ENCODE measurements at places on chromosomes 4 and X.

DNA sequence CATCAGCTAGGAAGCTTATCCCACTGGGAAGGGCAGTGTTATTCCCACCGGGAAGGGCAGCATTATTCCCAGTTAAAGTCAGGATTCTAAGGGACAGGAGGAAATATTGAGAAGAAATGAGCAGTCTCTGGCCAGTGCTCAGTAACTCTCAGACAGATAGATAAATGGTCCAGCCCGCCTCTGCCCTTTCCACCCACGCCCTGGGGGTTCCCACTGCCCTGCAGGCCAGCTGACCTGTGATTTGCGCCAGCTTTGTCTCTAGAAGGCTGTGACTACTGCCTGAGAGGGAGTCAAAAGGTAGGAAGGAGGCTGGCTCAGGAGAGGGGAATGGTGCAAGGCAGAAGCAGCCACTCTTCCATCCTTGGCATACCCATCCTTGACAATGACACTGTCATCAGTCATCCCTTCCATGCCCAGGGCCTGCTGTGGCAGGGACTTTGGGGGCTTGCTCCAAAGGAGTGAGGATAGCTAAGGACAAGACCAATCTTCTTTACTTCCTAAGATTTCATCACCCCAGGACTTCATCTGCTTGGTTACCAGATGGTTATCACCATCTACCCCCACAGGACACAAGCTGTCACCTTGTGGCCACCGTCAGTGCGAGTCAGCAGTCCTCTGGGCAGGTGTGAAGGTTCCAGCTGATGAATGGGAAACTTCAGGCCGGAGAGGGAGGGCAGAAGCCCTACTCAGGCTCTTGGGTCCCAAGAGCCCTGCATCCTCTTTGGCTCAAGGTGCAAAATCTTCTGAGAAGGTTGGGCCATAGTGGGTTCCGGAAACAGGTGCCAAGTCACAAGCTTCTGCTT lies 49.5 kb downstream of the SEPSECS start:
- DNase-seq, result no peak

DNA sequence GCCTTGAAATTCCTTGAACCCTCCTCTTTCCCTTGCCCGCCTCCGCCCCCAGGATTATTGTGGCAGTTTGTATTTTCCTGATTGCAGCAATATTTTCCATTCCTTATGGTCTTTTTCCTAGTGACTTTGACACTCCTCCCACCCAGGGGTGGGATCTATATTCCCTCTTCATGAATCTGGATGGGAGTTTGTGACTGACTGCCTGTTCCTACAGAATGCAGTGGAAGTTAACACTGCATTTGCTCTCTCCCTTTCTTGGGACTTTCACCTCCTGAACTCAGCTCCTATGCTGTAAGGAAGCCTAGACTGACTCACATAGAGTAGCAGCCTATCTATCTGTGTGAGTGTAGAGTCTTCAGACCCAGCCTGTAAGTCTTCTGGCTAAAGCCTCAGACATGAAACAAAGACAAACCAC lies 2.2 kb downstream of the FUNDC2 start:
- no peak for DNase-seq

DNA sequence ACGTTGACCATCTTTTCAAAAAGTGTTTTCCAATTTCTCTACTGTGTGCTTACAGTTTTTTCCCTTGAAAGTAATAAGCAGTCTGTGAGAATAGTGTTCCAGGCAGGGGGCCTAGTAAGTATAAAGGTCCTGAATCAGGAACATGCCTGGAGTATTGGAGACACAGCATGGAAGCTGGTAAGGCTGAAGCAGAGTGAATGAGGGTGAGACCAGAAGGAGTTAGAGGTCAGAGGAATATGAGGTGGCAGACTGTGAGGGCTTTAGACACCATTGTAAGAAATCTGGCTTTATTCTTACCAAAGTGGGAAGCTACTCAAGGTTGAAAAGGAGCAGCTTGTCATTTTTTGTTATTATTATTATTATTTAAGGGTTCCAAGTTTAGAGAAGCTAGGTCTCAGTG lies 107.4 kb downstream of the CT47B1 start:
- DNase-seq, result no peak

- no peak for DNase-seq
These were observed 511.8 kb downstream of the TRAM1L1 start for GRCh38 chr4:116573540-116573939.

DNA sequence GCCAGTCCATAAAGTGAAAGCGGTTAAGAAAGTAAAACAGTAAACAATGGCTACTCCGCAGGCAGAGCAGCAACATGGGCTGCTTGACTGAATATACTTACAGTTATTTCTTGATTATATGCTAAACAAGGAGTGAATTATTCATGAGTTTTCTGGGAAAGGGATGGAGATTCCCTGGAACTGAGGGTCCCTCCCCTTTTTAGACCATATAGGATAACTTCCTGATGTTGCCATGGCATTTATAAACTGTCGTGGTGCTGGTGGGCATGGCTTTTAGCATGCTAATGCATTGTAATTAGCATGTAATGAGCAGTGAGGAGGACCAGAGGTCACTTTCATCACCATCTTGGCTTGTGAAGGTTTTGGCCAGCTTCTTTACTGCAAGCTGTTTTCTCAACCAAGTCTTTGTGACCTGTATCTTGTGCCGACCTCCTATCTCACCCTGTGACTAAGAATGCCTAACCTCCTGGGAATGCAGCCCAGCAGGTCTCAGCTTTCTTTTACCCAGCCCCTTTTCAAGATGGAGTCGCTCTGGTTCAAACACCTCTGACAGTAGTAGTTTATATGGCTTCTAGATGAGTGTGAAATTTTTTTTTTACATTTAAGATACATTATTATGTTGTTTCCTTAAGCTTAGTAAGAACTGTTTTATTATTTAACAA lies 514.8 kb upstream of the TENM3 start:
- no peak for DNase-seq

DNA sequence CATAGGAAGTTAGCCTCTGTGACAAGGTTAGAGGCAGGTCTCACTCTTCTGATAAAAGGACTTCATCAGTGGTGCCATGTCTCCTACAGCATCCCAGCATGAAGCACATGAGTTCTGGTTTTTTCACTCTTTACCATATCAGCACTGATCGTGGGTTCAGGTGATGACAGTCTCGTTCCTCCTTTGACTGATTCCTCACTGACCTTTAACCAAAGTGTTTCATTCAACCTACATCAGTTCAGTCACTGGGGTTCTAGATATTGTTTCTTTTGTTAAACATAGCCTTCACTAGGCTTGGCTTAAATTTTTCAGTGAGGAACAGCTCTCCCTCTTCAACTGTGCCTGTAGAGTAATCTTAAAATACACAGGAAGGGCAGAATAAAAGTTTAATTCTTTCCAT lies 9.6 kb upstream of the MAGEA8 start:
- no peak for DNase-seq

DNA sequence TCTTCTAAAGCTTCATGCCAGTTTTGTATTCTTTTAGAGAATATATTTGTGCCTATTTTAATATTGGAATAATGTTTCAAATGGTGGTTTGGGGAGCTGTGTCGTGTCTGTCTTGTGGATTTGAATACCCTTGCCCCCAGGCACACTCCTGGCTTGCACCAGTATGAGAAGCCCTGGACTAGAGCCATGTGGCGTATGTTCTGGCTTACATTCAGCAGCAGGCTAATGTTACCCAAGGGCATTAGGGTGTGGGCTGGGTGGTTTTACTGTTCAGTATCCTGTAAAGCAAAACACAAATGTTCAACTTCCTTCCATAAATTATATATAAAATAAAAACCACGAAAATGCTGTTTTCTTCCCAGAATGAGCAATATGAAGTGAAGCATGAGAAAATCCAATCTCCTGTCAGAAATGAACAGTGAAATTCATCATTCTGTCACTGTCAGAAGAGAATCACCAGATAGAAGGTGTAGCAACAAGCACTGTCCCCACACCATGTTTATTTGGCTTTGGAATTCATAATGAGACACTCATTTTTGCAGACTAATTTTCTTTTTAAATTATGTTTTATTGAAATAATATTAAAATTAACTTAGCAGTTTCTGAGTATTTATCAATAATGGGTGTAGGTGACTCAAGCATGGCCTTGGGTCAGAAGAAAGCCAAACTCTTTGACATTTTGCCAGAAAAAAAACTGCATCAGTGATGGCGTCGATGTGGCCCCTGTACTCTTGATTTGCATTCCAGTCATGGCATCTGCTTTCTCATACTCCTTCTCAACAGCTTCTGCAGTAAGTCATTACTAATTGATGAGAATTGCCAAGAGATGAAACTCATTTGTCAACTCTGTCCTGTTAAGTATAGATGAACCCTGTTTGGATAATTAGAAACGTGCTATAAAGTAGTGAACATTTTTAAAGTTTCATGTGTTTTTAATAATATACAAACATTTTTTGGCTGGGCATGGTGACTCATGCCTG lies 43.8 kb downstream of the WWC2 start:
- no peak for DNase-seq

GRCh38 chr4:37604461-37604860 lies 81.7 kb downstream of the RELL1 start:
- no peak for DNase-seq

DNA sequence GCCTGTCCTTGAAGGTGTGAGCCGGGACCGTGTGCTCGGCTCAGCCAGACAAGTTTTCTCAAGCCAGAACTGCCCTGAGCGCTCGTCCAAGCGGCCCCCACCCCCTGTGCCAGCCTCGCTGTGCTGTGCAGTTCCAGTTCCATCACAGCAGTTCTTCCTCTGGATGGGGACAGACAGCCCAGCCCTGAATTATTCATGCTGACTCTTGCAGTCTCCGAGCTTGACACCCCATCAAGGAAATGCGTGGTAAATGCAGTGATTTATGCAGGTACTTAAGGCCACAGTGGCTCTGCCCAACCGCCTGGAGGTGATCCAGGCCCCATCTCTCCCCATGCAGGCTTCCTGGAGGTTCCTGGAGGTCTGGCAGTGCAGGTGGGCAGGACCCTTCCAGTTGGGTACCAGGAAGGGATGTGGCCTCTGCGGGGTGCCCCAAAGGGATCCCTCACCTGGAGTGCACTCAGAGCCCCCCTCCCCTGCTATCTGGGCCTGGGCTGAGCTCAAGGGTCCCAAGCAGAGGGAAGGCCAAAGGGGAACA lies 44.8 kb upstream of the HMX1 start:
- no peak for DNase-seq

- DNase-seq, result no peak
These were observed 6.8 kb downstream of the TBC1D19 start for GRCh38 chr4:26590639-26591038.

DNA sequence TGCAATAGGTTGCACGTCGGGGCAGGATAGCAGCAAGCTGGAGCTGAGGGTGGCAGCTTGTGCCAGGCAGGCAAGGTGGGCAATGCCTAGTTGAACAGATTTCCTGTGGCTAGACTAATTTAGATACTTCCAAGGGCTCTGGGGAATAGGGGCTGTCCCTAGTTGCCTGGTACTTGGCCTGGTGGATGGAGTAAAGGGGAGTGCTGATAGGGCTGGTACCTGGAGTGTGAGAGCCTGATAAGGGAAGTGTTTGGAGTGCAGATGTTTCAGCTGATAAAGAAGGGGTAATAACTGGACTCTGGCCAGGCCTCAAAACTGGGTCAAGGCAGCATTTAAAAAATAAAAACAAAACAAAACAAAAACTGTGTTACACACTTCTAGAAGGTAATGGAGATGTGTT lies 665.5 kb downstream of the CCSER1 start:
- no peak for DNase-seq

- DNase-seq, result no peak
These were observed 59.3 kb downstream of the MAML3 start for GRCh38 chr4:140094438-140095420.

- no peak for DNase-seq
These were observed 13.8 kb downstream of the DGKQ start for GRCh38 chr4:959338-960139.

- DNase-seq, result no peak
These were observed 79.2 kb downstream of the TMEM164 start for GRCh38 chrX:110082161-110082560.

DNA sequence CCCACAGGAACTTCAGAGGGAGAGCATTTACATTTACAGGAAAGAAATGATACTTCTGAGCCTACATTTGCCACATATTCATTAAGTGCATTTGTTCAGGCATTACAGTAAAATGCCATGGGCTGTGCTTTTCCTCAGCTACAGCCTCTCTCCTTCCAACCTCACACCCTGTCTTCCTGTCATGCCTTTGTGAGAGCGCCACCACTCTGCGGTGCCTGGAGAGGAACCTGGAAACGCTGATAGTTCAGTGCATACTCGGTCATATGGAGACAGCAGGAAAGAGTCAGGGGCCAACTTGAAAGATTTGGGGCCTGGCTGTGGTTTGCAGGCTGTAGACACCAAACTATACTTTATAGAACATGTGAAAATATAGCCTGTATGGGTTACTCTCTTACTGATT lies 40.5 kb downstream of the NFKB1 start:
- DNase-seq, result no peak

GRCh38 chrX:150310881-150311280 lies 52.2 kb upstream of the MAMLD1 start:
- no peak for DNase-seq

- DNase-seq, result no peak
These were observed 25.1 kb downstream of the EPHA5 start for GRCh38 chr4:65645185-65645584.

DNA sequence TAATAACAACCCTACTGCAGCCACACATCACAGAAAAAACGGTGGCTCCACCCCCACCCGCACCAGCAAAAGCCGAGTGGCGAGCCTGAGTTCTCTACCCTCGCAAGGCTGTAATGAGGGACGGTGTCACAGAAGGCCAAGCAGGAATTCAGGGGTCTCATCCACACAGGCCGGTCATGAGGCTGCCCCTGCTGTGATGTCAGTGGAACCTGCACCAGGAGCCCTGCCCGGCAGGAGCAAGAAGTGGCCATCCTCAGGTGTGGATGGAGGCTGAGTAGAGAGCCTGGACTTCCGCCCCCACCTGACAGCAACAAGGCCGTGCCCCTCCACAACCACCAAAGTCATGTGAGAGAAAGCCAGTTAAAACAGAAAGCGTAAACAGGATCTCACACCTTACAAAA lies 20.6 kb downstream of the LYAR start:
- no peak for DNase-seq

GRCh38 chrX:36422368-36422767 lies 502.8 kb downstream of the CFAP47 start:
- no peak for DNase-seq

GRCh38 chrX:27953171-27953570 lies 28.1 kb downstream of the DCAF8L1 start:
- no peak for DNase-seq

GRCh38 chrX:48705871-48706270 lies 9.3 kb downstream of the SUV39H1 start:
- DNase-seq, result no peak

DNA sequence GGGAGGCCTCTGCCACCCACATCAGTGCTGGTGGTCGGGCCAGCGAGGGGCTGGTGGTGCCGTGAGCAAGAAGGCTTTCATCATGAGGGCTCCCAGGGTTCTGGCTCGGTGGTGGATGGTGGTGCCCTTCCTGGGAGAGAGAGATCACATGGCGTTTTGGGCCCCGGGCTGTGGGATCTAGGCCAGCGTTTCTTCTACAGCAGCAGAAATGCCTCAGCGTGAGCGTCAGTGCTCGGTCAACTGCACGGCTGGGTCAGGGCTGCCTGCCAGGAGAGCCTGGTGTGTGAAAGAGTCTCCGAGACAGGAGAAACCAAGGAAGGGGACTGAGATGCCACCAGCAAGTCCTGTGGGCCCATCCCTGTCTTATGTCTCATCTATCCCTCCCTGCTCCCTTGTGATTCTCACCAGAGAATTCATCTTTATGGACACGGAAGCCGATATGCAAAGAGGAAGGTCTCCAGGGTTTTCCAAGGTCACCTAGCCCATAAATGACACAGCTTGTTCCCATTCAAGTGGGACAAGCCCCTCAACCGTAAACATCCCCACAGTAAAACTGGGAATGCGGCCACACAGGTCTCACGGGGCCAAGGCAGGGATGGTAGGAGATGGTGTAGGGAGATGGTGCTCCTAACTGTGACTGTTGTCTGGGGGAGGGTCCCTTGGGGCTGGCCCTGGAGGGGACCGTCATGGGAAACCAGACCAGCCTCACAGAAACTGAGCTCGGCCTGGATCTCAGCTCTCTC lies 99.2 kb downstream of the SORCS2 start:
- no peak for DNase-seq

All from stimulated activated CD8-positive, alpha-beta memory T cell treated with anti-CD3 and anti-CD28 coated beads, Interleukin-4, amount 100 ng/mL, for 1 hour (primary cell).